ENCODE measurements at places on chromosomes 2 and 18.
A peak's percentile ranks its signal among the peaks of the same experiment; 100 is the strongest.

DNA sequence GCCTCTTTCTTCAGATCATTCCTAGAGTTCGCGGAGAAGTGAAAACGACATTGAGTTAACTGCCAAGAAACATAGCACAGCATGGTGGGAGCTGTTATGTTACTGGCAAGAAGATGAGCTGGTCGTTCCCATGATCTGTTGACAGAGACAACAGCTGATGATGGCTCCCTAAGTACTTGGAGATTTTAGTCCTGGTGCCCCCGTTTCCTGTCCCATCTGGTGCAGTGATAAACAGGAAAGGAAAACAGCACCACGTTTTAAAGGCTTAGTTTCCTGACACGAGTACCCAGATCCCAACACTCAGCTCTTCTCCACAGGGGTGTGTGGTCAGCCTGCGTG lies 56.4 kb upstream of the KCNG2 start:
- no peak for DNase-seq

DNA sequence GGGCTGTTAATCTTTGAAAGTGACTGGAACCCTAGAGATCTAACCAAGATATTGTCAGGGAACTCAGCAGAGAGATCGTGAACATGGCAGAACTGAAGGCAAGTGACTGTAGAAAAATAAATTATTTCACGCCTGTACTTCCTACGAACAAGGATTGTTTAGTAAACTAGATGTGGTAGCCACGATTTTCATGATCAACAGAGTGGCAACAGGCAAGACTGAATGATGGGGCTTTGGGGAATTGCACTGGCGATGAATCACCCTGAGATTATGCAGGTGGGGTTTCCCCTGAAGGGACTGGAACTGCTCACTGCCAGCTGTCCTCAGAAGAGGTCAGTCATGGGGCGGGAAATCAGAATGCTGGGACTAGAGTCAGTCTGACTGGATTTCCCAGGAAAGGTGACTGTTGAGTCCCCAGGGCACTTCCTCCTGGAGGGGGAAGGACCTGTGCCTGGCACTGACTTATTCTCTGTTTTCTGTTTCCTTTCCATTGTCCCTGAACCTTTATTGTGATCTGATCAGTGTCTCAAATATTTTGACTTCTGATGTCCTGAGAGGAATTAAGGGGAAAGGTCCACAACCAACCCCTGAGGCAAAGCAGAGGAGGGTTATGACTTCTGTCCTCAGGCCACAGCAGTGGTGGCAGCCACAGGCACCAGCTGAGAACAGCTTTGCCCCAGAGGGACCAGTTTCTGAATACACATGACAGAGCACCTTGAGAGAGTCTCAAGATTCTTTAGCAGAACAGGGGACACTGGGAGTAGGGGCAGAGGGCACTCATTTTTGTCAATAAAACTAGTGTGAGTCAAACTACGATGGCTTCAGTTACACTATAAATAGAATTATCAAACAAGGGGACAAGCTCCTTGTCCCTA lies 70.0 kb downstream of the NAB1 start:
- DNase-seq: peak; percentile 50

GRCh38 chr18:23302851-23303527 lies 150.1 kb upstream of the RIOK3 start:
- peak; percentile 72 for DNase-seq

GRCh38 chr2:42828487-42829425 lies 36.4 kb upstream of the HAAO start:
- peak; percentile 81 for DNase-seq
